ENCODE measurements at places on chromosomes 16 and 17.

GRCh38 chr16:52367821-52368220 is 179.1 kb downstream of the TOX3 start:
- DNase-seq, result no peak

DNA sequence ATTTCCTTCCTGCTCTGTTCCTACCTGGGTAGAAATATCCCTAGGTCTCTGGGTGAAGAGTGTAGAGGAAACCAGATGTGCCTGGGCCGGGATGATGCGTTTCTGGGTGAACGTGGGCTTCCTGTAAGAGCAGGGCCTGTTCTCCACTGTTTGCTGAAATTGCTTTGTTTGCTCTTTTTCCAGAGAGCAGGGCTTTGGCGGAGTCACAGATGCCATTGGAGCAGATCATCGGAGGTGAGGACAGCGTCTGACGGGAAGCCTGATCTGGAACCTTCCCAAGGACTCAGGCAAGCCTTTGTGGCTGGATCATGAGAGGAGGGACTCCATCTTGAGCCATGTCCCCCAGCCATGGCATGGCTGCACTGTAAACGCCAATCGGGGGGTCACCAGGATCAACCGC is 15.4 kb downstream of the DHODH start:
- no peak for DNase-seq

GRCh38 chr17:2202996-2203575 is 100.5 kb downstream of the SMG6 start:
- DNase-seq, result no peak

GRCh38 chr17:41563607-41564170 is 8.2 kb downstream of the KRT9 start:
- no peak for DNase-seq

GRCh38 chr17:44202756-44203155 is 3.1 kb upstream of the ATXN7L3 start:
- DNase-seq, result no peak

GRCh38 chr17:49213847-49214246 is 3.3 kb downstream of the ABI3 start:
- no peak for DNase-seq
